NCI-H1930 (cell line): ENCODE measurements at places on chromosomes 1 and 21.
A peak's percentile ranks its signal among the peaks of the same experiment; 100 is the strongest.

DNA sequence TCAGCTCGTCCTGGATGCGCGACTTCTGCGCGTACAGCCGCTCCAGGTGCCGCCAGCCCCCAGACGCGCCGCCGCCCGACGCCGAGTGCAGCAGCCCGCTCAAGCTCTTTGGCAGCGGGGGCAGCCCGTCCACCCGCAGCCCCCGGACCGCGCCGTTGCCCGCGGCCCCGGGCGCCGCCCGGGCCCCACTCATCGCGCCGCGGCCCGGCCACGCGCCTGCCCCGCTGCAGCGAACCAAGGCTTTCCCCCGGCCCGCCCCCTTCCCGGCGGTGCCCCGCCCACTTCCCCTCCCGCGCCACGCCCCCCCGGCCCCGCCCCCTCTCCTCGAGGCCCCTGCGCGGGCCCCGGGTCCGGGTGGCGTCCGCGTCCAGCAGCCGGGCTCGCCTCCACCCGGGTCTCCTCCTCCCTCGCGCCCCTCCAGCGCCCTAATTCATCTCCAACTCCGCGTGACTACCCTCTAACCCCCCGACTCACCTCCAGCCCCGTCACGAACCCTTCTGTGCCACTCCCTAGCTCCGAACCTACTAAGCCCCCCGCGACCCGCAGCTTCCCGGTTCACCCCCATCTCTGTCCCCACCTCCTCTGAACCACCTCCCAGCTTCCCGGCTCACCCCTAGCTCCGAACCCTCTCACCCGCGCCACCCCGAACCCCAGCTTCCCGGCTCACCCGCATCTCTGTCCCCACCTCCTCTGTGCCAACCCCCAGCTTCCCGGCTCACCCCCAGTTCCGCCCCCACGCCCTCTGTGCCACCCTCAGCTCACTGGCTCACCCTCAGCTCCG lies at the start of gene FAM89A:
FAM89A (minus strand) TSS at position 236 of the 781 bp plus-strand sequence; CDS start at position 193, 43 bp downstream.
- DNase-seq: peak; percentile 42

DNA sequence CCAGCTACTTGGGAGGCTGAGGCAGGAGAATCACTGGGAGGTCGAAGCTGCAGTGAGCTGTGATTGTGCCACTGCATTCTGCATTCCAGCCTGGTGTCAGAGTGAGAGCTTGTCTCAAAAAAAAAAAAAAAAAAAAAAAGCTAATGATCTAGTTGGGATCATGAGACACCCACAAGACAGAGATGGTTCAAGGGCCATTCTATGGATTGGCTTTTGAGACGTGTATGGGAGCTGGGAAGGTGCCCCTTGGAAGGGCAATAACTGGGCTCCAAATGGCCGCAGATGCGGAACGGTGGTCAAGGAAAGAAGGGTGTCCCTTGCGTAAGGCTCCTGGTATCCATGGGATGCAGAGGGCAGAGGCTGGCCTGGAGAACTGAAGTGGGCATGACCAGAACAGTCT lies 6.8 kb upstream of the ADAM15 start:
- no peak for DNase-seq

DNA sequence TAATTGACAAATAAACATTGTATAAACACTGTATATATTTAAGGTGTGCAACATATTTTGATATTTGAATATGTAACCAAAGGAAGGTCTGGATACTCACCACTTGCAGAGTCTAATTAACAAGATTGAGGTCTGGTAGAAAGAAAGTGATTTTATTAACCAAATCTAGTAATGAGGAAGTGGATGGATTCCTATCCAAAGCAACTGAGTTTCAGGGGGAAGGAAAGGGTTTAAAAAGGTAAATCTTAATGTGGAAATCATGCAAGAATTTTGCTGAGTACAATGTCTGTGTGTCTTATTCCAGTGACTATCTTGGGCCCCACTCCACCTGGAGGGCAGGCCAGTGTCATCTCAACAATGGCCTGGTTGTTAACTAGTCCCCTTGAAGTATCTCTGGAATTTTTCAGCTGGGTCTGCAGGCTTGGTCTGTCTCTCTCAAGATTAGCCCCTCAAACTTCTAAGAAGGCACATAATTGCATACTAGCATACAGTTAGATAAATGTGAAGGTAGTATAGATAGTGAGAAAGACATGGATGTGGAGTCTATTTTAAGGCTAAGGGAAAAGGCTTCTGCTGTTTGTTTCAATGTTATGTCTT lies 262.7 kb upstream of the RGS18 start:
- DNase-seq: no peak

DNA sequence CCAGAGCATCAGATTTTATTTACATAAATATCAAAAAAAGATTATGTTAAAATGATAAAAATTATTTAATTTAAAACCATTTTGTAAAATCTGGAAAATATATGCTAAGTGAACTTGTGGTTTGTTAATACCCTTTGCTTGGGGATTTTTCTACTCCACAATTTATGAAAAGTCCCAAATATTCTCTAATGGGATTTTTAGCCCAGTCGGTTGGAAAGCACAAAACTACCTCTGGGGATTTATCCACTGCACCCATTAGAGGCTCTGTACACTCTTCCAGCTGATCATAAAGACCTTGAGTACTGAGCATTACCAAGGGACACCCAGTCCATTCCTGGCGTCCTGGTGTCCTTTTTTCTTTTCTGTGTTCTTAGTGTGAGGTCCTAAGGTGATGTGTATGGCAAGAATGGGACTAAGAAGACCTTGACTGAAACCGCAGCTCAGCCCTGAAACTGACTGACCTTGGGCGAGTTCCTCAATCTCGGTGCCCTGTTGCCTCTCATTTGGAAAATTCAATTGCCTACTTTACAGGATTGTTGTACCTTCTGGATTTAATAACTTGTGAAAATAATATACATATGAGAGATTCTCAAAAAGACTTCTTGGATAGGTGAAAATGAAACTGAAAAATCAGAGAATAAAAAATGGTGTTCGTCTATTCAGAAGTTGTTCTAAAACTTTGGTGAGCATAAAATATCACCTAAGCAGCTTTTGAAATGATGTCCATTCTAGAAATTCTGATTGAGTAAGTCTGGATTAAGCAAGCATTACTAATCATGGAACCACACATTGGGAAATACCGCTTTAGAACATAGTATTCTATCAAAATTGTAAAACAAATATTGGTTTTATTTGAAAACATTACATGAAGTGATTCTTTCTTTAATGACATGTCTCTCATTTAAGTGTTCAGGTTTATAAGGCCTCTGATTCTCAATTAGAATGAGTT lies 21.5 kb upstream of the SAMSN1 start:
- no peak for DNase-seq
